Heart right ventricle (tissue), 16 donors: ENCODE measurements at places on chromosomes 4 and X.

- DNase-seq = no peak
Measured at GRCh38 chr4:52036886-52037530, 1.1 kb downstream of the SGCB start.

- DNase-seq = no peak
Measured at GRCh38 chrX:107827030-107827831, 1.6 kb downstream of the MID2 start.

DNA sequence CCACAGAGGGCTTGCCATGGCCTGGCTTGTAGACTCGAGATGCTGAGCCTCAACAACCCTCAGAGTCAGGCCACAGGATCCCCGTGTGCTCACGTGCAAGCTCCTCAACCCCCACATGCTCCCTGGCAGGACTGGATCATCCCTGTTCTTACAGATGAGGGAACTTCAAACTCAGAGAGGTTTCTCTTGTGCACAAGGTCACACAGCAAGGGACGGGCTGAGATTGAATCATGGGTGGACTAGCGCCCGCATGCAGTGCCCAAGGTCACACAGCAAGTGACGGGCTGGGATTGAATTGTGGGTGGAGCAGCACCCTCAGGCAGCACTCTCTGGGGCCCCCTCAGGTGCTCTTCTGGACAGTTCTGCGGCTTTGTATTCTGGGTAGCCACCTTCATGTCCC is 60.6 kb upstream of the AFAP1 start:
- no peak for DNase-seq

DNA sequence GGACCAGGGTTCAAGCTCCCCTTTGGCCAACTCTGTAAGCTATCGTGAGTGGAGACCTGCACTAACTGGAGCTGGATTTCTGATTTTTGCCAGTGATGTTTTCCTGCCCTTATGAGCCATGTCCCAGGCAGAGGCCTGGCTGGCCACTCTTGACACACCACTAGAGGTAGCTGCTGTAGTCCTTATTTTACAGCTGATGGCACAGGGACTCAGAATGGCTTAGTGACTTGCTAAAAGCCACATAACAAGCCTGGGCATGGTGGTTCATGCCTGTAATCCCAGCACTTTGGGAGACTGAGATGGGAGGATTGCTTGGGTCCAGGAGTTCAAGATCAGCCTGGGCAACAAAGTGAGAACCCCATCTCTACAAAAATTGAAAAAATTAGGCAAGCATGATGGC is 33.4 kb downstream of the CYTL1 start:
- no peak for DNase-seq

GRCh38 chrX:115388879-115389278 is 99.4 kb downstream of the LUZP4 start:
- DNase-seq = no peak

GRCh38 chr4:148373093-148373492 is 69.1 kb downstream of the NR3C2 start:
- DNase-seq = no peak

- DNase-seq = no peak
Measured at GRCh38 chr4:168421671-168422070, 58.6 kb downstream of the DDX60L start.

- no peak for DNase-seq
Measured at GRCh38 chr4:155787113-155787710, 28.4 kb downstream of the GUCY1B1 start.

GRCh38 chr4:14792702-14793227 is 209.5 kb upstream of the CPEB2 start:
- no peak for DNase-seq

DNA sequence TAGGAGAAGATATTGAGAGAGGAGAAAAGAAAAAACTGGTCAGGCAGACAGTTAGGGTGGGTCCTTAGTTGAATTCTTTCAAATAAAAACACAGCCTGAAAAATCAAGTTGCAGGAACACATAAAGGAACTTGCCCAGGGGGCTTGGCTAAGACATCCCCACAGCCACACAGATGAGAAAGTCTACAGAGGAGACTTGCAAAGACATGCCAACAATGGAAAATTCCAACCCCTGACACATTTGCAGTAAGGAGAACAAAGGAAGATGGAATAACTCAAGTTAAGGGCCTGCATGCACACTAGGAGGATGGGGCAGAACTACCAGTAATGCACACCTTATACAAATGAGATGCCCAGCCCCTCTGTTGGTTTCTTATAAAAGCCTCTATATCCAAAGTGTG is 197.6 kb downstream of the CPXCR1 start:
- no peak for DNase-seq

DNA sequence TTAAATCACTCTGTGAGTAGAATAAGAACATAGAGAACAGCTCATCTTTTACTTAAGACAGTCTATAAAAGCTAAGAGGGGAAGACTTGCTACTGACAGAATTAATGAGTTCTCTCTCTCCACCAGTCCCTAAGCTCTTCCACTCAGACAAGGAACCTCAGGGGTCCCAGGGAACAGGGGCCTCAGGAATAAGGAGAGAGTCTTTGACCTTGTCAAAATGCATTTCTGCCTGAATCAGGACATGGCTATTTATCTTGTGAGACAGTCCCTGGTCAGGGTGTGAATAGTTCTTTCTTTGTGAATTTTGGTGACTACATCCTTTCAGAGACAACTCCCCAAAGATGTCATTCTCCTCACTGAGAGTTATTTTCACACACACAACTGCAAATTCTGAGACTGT is 218.7 kb upstream of the HS3ST1 start:
- DNase-seq = no peak

GRCh38 chr4:123288309-123289025 is 108.1 kb upstream of the SPRY1 start:
- no peak for DNase-seq

- no peak for DNase-seq
Measured at GRCh38 chrX:39195156-39195555, 393.9 kb downstream of the MID1IP1 start.

DNA sequence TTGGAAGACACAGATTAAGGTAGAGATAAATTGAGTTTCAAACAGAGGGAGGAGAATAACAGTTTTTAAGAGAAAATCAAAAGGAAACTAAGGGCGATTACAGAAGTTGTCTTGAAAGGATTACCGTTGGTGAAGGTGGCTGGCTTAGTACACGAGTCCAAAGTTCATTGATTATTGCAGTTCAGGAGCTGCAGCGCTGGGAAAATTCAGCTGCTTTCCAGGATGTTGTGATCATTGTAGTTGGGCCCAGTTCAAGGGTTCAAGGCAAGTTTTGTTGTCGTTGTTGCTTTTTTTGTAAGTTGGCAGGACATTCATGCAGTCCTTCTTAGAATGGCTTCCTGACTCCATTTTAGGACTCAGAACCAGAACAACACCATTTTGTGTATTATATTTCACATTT is 461.7 kb downstream of the RAPGEF2 start:
- no peak for DNase-seq

GRCh38 chrX:129647418-129648410 is 7.0 kb downstream of the APLN start:
- no peak for DNase-seq

DNA sequence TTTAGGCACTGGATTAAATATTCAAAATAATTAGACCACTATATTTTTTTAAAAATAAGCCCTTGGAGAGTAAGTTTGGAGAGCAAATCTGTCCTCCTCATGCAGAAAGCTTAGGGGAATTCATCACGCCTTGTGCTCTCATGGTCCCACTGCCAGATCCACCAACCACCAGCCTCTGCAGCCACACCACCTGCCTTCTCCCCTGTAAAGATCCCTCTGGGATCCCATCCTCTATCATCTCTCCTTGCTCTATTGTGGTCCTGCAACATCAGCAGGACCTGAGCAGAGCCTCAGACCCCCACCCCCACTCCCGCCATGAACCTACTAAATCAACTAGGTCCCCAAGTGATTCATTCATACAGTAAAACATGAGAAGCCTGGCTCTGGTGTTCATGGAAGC is 482.6 kb upstream of the GALNT7 start:
- DNase-seq = no peak

- DNase-seq = no peak
Measured at GRCh38 chrX:45668686-45669443, 468.2 kb upstream of the DIPK2B start.

DNA sequence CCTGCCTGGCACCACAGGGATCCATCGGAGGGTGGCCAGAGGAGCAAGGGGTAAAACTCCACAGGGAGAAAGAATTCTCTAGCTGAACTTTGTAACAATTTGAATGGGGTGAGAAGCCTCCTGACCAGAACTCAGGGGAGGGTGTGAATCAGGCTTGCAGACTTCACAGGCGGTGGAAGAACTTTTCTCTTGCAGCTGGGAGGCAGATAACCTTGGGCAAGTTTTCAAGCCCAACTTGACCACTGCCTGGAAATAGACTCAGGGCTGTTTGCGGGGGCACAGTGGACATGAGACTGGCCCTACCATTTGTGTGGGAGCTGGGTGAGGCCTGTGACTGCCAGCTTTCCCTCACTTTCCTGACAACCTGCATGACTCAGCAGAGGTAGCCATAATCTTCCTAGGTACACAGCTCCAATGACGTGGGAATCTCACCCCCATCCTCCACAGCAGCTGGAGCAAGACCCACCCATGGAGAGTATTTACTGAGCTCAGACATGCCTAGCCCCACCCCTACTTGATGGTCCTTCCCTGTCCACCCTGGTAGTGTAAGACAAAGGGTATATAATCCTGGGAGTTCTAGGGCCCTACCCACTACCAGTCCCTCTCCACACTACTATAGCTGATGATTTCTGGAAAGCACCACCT is 210.0 kb upstream of the AGTR2 start:
- DNase-seq = no peak

DNA sequence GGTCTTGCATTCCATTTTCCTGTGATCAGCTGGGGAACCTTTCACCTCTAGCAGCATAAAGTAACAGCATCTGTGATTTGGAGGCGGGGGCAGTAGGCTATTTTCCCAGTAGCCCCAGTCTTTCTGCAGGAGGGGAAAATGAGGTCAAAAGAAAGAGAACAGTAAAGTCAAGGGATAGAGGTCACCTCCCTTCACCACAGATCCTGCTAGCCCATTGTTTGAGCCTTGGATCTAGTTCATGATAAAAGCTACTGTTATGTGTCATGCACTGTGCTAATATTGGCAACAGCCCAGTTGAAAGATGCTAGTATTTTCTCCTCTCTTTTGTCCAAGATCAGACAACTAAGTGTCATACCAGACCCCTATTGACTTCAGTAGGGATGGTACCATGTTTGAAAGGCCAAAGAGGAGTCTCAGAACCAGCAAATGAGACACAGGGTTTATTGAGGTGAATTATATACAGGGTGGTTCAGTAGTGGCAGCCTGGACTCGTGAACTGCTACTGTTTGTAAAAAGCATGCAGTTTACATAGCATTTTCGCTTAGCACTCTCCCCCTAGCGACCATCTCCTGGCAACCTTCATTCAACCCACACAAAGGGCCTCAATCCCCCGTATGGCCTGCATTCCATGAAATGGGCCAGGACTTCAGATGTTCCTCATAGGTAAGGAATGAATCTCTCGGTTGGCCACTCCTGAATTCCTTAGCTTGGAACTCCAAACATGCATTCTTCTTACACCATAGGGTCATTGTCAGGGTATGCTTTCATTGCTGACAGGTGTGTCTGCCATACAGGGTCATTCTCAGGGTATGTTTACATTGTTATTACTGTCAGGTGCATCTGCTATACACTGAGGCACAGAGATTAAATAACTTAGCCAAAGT is 170.0 kb upstream of the FRMPD4 start:
- no peak for DNase-seq

DNA sequence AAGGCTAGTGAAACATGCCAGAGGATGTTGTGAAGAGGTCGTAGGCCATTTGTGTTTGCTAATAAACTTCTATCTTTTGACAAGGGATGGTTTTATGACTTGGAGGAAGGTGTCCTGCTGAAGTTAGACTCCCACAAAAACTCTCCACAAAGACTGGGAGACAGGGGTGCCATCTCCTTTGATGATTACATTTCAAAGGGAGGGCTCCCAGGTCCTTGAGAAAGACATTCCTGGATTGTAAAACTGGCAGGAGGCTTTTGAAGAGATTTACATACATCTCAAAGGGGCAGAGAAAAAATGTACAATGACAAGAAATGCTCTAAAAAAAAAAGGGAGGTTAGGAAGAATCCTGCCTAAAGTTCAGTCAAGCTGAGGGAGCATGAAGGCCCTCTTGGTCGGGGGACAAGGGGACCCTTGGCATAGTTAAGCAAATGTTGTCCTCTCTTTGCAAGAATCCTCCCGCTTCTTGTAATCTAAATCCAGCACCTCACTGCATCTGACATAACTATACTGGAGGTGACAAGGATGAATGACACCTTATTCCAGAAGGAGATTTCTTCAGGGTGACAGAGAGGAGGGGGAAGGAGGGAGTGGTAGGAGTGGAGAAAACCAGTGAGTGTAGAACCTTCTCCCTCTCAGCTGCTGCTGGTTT is 41.1 kb upstream of the MGST2 start:
- no peak for DNase-seq

GRCh38 chr4:6935965-6936364 is 26.3 kb downstream of the TBC1D14 start:
- DNase-seq = no peak
